ENCODE measurements at places on chromosomes 1 and 21.

GRCh38 chr1:220886470-220887201 is 7.4 kb downstream of the HLX start:
- no peak for DNase-seq

- DNase-seq = no peak
Measured at GRCh38 chr1:231016966-231017365, 23.1 kb downstream of the FAM89A start.

DNA sequence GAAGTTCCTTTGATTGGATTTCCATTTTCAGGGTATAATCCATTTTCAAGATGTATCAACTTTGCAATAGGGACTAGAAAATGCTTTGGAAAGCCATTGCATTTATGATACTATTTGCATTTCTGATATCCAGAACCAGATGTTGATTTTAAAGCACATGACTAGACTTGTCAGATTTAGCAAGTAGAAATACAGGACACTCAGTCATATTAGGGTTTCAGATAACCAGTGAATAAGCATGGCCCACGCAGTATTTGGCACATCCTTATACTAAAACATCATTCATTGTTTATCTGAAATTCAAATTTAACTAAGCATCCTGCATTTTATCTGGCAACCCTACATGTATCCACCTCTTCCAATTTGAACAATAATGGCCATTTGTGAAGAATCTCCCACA is 113.3 kb upstream of the DPT start:
- no peak for DNase-seq

GRCh38 chr1:146049436-146049835 is 27.9 kb upstream of the HJV start:
- DNase-seq = no peak

GRCh38 chr1:26754086-26754874 is 33.5 kb upstream of the PIGV start:
- no peak for DNase-seq

DNA sequence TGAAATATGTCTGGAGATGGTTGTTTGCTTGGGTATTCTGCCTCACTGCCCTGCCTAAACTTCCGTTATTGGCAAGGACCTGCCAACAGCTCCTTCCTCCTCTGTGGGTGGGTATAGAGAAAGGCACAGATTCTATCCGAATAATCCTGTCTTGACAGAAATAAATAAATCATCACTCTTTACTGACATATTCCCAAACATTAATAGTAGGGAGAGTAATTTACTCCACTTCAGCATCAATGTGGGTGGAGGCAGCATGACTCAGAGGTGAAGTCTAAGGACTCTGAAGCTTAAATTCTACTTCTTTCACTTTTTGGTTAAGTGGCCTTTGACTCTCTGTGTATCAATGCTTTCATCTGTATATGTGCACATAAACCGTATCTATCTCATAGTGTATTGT is 2.9 kb downstream of the CD84 start:
- no peak for DNase-seq

DNA sequence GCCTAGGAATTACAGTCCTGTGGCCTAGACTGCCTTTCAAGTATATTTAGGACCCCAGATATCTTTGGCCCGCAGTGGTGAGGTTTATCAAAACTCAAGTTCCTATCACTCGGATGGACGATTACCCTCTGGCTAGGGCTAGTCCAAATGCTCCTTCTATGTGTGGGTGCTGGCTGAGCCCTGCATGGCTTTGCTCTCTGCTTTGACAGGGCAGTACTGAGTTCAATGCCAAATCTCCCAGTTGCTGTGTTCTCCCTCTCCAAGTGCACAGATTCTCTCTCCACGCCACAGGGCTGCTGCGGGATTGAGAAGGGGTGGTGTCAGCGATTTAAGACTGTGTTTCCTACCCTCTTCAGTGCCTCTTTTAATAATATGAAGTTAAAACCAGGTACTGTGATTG is 97.0 kb downstream of the LHX4 start:
- no peak for DNase-seq

DNA sequence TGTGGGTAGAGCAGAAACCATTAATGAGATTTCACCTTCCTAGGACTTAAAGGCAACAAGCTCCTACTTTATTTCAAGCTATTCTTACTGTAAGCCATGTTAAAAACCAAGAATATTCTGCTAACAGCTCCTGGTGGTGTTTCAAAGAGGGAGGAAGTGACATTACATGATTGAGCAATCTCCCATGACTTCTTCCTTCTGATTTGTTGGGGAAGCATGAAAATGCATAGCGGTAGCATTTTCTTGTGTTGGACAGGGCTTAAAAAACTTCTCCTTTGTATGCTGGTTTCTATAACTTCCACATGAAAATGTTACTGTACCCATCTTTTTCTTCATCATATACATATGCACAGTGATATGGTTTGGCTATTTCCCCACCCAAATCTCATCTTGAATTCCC is 297.0 kb upstream of the SNX7 start:
- DNase-seq = no peak

GRCh38 chr1:184486761-184487445 is 100.1 kb downstream of the C1orf21 start:
- DNase-seq = no peak

DNA sequence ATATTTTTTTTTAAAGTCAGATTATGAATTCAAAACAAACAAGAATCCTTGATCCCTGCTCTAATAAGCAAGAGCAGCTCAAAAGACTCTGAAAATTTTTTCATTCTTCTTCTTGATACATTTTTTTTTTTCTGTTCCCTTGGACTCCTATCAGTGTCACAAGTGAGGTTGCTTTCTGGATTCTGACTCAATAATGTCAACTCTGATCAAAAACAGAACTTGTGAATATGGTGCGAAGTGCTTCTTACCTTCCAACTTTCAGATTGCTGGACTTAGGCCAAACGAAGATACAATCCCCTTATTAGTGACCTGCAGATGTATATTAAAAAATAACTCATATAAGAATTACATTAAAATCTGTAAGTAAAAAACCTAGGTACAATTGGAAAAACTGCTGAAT is 136.1 kb downstream of the GPATCH2 start:
- no peak for DNase-seq

GRCh38 chr1:14190508-14190907 is 408.0 kb upstream of the KAZN start:
- DNase-seq = no peak

GRCh38 chr21:45989355-45990048 is 7.9 kb downstream of the COL6A1 start:
- DNase-seq = no peak

- no peak for DNase-seq
Measured at GRCh38 chr1:201841265-201841912, 12.4 kb downstream of the IPO9 start.

- no peak for DNase-seq
Measured at GRCh38 chr1:83747853-83748482, 251.0 kb downstream of the TTLL7 start.

DNA sequence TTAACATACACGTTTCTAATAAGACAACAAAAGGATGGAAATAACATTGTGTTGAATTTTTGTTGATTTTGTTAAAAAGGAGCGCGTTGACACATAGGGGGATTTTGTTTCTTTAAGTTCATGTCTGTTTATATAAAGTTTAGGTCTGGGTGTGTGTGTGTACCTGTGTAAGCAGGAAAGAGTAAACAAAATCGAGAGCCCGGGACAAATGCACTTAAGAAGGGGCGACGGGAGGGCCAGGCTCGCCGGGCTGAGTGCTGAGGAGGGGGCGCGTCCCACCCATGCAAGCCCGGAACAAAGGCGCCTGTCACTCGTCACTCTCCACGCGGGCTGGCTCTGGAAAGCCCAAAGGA is 28.8 kb upstream of the TRIM17 start:
- no peak for DNase-seq

DNA sequence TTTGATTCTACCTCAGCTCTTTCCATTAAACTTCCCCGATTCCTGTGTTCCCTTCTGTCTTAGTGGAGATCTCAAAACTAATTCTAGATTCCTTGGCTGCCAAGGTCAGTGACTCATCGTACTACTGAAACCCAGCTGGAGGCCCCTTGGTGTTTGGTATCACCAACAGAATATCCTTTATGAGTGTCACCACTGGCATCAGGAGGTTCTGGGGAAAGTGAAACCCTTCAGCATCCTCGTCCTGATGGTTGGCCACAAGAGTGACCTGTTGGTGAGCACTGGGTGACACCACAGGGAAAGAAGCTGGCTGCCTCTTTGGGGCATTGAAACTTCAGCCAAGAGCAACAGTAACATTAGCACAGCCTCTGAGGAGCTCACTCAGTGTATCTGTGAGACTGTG is 9.6 kb downstream of the RAB42 start:
- no peak for DNase-seq

- no peak for DNase-seq
Measured at GRCh38 chr1:164559342-164560051, 513 bp downstream of the PBX1 start.

DNA sequence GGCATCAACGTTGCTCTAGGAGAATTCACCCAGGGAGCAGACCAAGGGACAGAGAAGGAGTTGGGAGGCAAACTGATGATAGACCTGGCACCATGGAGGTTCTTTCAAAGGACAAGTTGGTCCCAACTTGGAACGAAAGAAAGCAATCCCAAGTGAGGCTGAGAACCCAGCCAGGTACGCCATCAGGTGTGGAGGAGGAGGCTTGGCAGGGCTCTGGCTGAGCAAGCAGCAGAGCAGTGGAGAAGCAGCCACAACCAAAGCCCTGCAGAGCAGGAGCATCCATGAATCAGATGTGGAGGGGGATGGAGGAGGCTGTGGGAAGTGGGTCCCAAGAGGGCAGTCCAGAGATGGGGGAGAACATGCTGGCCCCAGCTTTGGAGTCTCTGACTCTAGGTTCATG is 36.3 kb upstream of the RBM15 start:
- DNase-seq = no peak

DNA sequence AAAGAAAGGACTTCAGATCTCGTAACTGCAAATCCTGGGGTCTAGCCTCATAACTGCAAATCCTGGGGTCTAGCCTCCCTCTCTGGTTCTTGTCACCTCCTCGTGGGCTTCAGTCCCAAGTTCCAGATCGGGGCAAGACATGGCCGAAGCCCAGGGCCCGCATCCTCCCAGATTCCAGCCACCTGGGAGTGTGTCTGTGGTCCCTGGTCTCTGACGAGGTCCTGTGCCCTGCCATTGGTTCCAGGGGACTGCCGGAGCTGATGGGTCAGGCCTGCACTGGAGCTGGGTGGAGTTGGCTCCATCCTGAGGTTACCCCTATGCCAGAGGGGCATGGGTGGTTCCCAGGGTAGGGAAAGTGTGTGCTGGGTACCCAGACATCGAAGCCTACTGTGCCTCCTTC is 17.7 kb upstream of the C1orf174 start:
- DNase-seq = no peak

- no peak for DNase-seq
Measured at GRCh38 chr1:174890024-174890423, 109.7 kb upstream of the CACYBP start.

DNA sequence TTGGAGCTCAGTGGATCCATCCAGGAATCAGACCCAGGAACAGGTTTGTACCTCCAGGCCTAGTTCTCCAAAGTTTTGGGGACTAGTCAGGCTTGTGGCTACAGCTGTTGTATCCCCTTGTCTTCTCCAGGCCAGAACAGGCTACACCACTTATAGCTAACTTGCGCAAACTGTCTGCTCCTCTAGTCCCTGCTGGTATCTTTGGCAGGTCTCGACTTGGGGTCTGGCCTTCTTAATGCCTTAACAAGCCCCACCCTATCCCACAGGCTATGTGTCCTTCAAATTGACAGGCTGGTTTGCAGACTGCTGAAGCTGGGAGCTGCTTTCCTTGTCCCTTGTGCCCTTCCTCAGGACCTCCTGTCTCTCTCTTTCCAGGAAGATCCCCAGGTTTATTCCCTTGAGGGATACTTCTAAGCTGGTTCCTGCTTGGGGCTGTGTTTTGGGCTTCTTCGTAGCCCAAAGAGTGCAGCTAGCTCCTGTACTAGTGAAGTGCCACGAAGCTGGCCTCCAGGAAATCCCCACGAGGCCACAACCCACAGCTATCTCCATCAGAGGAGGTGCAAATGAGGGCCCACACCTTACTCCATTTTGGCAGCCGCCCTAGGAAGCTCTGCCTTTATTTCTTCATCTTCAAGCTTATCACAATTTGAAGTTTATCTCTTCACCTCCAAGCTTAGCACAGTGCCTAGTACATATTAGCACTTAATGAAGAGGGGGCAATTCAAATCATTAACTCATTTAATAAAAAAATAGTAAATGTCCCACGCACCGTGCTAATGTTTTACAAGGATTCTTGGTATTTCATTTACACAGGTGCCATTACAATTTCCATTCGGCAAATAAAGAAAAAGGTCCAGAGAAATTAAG is 683 bp upstream of the DMAP1 start:
- no peak for DNase-seq

GRCh38 chr1:164660775-164661174 is 101.8 kb downstream of the PBX1 start:
- no peak for DNase-seq

- no peak for DNase-seq
Measured at GRCh38 chr1:151837197-151837596, 2.4 kb downstream of the C2CD4D start.

DNA sequence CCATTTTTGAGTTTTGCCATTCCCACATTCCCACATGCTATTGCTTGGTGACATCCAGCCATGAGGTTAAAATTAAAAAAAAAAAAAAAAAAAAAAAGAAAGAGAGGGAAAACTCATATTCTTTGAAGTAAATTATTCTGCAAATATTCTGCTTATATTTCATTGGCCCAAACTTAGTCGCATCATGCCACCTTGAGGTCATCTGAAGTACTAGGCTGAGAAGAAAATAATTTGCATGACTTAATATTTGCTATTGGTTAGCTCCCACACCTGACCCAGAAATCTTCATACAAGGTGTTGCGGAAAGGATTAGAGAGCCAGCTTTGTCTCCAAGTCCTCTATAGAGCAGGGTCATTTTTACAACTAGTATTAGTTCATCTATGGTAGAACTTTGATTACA is 2206.0 kb downstream of the MRPL39 start:
- DNase-seq = no peak

DNA sequence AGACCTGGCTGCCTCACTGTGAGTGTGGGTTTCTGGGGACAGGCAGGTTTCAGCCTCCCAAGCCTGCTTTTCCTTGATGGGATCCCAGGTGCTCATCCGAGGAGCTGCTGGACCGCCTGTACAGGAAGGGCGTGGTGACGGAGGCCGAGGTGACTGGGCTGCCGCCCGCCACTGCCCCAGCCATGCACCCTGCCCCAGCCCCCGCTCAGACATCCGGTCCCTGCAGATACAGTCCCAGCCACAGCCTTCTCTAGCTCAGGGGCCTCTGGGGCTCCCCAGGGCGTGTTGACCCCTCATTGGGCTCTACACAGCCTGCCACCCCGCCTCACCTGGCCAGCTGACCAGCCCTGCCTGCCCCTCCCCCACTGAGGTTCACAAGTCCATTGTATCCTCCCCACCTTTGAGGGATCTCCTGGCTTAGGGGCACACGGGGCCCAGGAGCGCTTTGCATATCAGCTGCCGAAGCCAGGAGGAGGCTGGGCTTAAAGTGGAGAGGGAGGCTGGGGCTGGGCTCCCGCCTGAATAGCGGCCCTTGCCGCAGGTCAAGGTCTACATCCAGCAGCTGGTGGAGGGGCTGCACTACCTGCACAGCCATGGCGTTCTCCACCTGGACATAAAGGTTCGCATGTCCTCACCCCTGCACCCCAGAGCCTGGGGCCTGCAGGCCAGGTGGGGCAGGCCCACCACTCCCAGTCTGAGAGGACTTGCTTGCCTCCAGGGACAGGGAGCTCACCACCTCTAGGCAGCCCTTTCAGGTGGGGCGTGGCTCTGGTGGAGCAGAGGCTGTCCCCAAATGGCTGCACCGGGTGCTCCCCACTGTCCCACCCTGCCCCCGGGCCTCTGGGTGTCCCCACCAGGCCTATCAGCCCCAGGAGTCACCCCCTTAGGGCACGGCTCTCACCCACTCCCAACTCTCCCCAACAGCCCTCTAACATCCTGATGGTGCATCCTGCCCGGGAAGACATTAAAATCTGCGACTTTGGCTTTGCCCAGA is 38.5 kb downstream of the TRIM11 start:
- DNase-seq = no peak

Measured in GDM1 (cell line).